GM18507 (cell line): ENCODE measurements at places on chromosomes 5 and 9.

- no peak for DNase-seq
Measured at GRCh38 chr5:80796846-80797245, 142.1 kb upstream of the DHFR start.

GRCh38 chr5:151461312-151461711 lies 13.9 kb downstream of the SLC36A1 start:
- DNase-seq = no peak

GRCh38 chr5:140249536-140249935 lies 53.4 kb downstream of the PFDN1 start:
- DNase-seq = no peak

DNA sequence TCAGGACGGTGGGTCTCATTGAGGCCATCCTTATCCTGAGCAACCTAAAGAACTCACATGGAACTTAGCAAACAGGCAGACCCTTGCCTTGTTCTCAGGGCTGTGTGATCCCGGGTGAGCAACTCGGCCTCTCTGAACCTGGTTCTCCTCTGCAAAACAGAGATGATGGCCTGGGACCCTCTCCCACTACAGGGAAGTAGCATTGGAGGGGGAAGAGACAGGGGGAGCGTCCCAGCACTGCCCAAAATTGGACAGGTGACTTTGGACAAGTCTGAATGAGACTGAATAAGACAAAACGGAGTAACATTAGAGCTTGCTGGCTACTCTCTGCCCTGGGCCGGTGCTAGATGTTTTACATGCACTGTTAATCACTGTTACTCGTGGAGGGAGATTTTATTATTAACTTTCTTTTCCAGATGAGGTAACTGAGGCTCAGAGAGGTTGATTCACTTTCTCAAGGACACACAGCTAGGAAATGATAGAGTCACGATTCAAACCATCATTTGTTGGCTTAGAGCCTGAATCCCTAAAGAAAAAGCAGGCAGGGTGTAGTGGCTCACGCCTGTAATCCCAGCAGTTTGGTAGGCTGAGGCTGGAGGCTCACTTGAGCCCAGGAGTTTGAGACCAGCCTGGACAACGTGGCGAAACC lies 136.4 kb downstream of the C9orf50 start:
- no peak for DNase-seq

GRCh38 chr5:147972076-147972840 lies 65.9 kb upstream of the C5orf46 start:
- DNase-seq = no peak
